ENCODE measurements at places on chromosomes 5 and 9.
A peak's percentile ranks its signal among the peaks of the same experiment; 100 is the strongest.

- DNase-seq = no peak
Measured at GRCh38 chr5:36936309-36936708, 59.7 kb downstream of the NIPBL start.

DNA sequence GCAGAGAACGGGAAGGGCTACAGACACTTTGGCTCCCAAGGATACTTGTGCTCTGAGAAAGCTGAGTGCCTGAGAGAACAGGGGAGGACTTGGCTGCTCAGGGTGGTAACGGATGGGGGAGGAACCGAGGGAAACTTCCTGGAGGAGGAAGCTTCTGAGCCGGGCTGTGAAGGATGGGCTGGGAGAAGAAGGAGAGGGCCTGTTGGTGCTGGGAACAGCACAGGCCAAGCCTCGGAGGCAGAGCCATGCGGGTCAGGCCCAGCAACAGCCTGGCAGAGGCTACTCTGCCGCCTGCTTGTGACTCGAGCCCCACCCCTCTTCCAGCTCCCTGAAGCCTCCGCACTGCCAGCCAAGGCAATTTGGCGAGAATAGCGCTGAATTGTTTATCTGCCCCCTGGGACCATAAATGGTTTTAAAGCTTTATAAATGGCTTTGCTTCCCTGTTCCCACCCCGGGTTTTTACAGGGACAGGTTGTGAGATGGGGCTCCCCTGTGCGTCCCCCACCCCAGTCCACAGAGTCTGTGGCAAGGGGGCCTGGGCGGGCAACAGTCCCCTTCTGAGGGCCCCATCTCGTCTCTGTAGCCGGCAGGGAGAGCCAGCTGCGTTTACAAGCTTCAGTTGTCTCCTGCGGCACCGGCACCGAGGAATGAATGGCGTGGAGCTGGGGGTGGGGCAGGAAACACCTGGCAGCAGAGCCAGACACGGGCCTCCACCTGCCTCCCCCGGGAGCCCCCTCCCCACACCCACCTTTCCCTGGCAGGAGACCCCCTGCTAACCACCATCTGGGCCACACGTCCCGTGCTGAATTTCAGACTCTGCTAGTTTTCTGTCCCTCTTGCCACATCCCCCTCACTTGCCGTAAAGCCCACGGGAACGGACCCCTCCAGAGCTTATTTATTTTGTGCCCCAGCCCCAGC is 24.4 kb downstream of the FAM163B start:
- peak; percentile 51 for DNase-seq

GRCh38 chr5:92444888-92445287 is 1061.8 kb upstream of the ARRDC3 start:
- DNase-seq = no peak

- DNase-seq = no peak
Measured at GRCh38 chr9:119318371-119318770, 50.9 kb downstream of the BRINP1 start.

DNA sequence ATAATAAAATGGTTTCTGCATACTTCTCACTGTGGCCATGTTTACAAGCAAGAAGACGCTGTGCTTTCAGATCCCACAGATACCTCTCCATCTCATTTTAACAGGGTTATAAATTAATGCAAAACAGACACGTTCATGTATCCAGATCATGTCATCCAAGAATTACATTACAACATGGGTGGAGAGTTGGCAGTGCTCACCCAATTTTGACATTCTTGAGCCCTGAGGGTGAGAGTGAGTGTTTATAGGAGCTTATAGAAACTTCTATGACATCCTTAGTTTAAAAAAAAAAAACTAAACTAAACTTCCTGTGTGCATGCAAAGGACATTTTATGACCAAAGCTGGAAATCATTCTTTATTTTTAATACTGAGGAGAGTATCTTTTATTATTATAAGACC is 9.1 kb downstream of the PRKACG start:
- no peak for DNase-seq

DNA sequence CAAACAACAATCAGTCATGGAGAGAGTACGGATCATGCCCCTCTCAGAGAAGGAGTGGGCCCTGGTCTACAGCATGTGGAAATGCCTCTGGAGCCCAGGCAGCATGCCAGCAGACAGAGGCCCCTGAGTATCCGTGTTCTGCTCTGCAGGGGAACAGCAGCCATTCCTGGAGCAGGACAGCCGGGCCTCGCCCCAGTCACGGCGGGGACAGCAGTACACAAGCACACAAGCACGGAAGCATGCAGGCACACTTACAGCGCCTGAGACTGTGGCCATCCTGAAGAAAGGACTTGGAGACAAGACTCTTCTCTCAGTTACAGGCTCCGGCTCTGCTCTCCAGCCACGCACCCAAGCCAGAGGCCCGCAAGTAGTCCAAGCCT is 102.6 kb upstream of the ALDH1B1 start:
- no peak for DNase-seq

GRCh38 chr9:882416-882924 is 41.0 kb downstream of the DMRT1 start:
- no peak for DNase-seq

DNA sequence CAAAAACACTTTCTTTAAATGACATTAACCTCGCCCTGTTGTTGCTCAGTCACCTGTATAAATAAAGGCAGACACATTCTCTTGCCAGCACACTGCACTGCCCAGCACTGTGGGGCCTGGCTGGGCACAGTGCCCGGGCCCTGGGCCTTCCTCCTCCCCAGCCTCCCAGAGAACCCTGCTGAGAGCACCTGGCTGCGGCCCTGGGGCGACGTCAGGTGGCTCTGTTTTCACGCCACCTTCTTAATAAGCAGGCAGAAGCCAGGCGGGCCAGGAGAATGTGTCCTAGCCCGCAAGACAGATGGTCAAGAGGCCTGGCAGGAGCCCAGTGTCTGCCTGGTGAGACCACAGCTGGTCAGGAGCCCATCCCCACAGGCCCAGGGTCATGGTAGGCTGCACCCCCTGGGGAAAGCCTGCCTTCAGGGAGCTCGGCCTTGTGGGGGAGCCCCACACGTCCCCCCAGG is 8.2 kb upstream of the AGPAT2 start:
- peak; percentile 88 for DNase-seq

GRCh38 chr9:80382211-80382891 is 810.6 kb downstream of the TLE4 start:
- DNase-seq = no peak

DNA sequence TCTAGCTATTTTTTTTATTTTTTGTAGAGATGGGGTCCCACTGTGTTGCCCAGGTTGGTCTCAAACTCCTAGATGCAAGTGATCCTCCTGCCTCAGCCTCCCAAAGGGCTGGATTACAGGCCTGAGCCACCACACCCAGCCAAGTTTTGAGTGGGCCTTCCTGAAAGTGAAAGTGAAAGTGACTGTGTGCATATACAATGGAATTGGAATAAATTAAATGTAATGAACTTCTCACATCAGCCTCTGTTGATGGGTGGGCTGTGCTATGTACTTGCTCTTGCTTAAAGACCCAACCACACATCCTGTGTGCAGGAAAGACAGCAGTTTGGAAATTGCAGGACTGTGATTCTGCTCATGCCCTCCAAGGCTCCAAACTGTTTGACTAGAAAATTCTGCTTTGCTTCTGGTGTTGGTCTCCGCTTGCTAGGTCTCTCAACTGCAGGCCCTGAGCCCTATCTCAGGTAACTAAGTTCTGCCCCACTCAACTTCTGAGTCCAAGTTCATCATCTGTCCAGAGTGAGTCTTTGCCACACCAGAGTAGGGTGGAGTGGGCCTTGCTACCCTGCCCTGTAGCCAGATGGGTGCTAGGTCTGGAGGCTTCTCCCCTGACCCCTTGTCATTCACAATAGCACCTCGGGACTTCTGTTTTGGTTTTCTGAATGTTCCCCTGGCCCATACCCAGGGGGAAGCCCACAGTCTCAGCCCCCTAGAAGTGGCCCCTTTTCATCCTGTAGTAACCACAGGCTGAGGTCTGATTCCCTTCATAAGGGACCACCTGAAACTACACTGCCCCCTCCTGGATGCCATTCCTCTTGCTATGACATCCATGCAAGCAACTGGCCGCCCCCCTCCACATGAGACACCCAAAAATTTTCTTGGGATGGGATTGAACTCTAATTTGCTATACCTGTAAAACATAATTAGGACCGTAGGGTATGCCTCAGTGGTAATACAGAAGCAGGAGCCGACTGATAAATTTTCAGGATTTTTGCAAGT is 36.5 kb upstream of the RAD23B start:
- no peak for DNase-seq

DNA sequence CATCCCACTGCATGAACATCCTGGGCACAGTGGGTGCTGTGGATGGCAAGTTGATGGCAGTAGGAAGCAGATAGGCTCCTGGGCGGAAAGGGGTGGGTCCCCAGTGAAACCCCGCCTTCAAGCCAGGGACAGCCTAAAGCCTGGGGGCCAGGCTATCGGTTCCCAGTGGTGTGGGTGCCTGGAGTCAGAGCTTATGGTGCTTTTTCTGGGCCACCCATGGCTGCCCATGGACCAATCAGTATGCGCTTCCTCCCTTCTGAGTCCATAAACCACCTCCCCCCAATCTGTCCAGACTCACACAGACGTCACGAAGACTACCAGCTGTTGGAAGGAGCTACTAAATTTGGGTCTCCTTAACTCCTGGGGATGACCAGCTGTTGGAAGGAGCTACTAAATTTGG is 17.5 kb upstream of the ECPAS start:
- no peak for DNase-seq

DNA sequence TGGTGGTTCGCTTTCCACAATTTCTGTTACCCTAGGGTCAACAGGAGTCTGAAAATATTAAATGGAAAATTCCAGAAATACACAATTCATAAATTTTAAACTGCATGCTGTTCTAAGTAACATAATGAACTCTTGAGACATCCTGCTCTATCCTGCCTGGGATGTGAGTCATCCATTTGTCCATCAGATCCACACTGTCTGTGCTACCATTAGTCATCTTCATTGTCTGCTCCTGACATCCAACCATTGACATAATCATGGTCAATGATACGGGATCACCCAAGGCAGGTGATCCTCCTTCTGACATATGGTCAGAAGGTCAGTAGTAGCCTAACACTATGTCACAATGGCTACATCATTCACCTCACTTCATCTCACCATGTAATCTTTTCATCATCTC is 276.7 kb upstream of the KIF2A start:
- DNase-seq = no peak

DNA sequence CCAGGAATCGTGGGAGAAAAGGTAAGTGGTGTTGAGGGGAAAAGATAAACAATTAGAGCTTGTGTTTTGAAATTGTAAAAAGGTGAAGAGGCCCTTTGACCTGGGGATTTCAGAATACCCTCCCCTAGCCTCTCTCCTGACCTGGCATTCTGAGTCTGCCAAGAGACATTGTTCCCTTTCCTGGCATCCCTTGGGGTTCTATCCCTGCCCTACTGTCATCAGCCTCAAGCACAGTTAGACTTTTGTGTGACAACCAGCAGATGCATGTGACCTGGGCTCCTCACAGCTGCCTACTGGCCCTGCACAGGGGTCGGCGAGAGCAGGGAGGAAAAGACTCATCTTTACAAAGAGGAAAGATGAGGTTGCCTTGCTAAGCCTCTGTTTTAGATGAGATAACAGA is 72.2 kb upstream of the ORM1 start:
- DNase-seq = no peak

DNA sequence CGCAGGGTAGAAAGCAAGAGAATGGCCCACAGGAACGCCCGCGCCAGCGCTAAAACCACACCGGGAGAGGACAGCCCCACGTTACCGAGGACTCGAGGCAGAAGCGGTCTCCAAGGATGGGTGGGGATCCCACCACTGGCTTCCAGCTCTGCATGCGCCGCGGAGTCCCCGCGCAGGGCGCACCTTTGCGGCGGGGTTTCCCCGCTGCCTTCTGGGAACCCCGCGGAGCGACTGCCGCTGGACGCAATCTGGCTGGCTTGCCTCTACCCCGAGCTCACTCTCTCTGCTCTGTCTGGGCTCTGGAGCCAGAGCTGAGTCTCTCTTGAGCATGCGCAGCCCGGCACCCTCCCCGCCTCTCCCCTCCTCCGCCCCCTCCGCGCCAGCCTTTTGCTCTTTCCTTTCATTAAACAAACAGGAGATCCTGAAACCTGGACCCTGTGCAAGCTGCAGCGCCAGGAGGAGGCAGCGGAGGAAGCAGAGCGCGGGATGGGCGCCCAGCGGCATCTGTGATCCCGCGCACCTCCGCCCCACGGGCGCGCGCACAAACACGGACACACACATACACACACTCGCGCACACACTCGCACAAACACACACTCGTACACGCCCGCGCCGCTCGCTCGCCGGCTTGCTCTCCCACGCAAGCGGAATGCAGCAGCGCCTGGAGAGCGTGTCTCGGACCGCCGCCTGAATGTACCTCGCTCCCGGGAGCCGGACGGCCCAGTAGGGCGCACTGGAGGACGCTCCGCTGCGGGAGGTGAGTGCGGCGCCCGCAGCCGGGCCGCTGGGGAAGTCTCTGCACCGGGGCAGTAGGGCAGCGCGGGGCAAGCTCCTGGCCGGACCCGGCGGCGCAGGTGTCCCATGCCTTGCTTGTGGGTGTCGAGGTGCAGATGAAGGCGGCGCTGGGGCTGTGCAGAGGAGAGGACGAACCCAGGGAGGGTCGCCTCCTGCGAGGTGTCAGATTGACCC is at the start of gene PLPPR1:
PLPPR1 (plus strand) TSS at position 382 of the 969 bp plus-strand sequence.
- peak; percentile 62 for DNase-seq

DNA sequence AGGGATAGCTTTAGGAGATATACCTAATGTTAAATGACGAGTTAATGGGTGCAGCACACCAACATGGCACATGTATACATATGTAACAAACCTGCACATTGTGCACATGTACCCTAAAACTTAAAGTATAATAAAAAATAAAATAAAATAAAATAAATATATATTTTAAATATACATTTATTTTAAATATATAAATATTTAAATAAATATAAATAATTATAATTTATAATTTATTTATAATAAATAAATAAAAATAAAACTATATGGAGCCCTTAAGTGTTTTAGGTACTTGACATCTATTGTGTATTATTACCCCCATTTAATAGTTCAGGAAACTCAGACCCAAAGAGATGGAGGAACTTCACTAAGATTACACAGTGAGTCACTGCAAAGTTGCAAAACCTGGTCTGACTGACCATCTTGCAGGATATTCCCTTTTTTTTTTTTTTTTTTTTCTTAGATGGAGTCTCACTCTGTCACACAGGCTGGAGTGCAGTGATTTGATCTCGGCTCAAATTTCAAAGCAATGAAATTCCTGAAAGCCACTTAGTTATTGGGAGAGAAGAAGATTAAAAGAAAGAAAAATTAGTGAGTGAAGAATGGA is 5.8 kb upstream of the C5orf52 start:
- DNase-seq = peak; percentile 21

DNA sequence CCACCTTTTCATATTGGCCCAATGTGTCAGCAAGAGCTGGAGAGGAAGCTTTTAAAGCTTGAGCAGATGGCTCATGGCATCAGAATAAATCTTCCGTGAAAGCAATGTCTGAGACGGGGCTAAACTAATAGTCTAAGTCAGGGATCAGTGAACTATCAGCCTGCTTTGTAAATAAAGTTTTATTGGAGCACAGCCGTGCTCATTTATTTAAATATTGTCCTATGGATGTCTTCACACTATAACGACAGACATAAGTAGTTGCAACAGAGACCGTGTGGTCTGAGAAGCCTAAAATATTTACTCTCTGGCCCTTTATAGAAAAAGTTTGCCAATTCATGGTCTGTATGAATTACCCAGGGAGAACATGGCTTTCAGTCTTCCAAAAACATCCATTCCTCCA is 85.6 kb upstream of the SLC44A1 start:
- DNase-seq = no peak

DNA sequence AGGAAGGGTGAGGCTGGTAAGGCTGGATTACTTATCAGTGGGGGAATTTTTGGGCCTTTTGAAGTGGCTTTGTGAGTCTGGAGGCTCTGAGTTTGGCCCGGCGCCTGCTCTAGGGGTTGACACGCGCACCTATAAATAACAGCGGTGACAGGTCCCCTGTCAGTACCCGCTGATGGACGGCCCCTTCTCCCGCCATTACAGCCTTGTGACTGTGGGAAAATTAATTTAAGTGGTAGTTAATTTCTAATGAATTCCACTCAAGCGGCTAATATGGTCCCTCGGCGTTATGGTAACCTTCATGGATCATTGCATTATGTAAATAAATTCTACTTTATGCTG is 16.5 kb downstream of the MRPL36 start:
- no peak for DNase-seq
